ENCODE measurements at places on chromosomes 4 and X.
A peak's percentile ranks its signal among the peaks of the same experiment; 100 is the strongest.

GRCh38 chr4:11741190-11741652, 312.5 kb upstream of the HS3ST1 start:
- no peak for DNase-seq

- DNase-seq = no peak
Measured at GRCh38 chrX:11412715-11413623, 119.8 kb downstream of the AMELX start.

DNA sequence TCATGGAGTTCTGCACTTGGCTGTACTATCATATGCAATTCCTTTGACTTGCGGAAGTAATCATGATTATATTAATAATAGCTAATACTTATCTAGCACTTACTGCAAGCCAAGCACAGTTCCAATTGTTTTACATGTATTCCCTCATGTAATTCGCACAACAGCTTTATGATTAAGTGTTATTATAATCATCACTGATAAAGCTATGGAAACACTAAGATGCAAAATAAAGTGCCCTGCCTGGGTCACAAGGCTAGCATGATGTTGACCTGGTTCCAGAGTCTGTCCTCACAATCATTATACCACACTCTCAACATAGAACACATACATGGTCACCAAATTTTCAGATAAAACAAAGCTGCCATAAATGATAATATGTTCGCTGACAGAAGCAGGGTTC, 234.6 kb downstream of the FMR1NB start:
- no peak for DNase-seq

DNA sequence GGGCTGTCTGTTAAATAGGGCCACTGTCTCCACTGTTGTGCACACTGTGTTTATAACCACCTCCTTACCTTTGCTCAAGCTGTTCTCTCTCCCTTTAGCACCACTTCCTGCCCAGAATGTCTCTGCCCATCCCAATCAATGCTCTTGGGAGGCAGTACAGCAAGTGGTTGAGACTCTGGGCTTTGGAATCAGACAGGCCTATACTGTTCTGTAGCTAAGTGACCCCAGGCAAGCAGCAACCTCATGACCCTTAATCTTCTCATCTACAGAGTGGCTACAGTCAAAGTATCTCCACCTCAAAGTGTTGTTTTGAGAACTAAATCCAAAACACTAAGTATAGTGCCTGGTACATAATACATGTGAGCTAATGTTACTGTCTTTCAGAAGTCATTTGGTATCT, 3.8 kb upstream of the TXK start:
- DNase-seq = no peak

DNA sequence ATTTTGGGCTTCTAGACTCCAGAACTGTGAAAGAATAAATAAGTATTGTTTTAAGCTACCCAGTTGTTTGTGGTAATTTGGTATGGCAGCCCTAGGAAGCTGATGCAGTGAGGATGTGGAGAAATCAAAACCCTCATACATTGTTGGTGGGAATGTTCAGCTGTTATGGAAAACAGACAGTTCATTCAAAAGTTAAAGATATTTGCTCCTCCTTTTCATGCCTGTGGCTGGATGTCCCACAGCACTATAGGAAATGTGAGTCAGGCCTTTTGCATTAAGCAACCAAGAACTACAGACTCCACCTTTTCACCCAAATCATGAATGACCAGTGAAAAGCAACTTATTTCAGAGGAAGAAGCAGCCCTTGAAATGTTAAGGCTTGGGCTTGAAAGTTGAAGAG, 6.7 kb downstream of the BBS12 start:
- DNase-seq = no peak

DNA sequence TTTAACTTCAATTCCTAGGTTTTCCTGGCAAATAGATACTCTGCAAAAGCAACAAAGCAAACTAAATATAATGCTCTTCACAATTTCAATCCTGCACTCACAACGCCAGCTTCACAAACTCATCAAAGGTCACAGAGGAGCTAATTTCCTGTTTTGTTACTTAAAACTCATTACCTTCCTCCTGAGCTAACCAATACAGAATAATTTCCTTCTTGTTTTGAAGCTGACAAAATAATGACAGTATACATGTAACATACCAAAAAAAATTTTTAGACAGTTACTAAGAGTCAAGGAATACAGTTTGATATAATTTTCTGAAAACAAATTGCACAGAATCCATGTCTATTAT, 17.9 kb downstream of the CNOT6L start:
- DNase-seq = no peak

GRCh38 chr4:14152834-14153519, 525.5 kb upstream of the BOD1L1 start:
- DNase-seq = no peak

GRCh38 chr4:78749258-78749971, 26.7 kb upstream of the BMP2K start:
- no peak for DNase-seq

GRCh38 chrX:94053575-94053974, 379.6 kb downstream of the FAM133A start:
- no peak for DNase-seq

DNA sequence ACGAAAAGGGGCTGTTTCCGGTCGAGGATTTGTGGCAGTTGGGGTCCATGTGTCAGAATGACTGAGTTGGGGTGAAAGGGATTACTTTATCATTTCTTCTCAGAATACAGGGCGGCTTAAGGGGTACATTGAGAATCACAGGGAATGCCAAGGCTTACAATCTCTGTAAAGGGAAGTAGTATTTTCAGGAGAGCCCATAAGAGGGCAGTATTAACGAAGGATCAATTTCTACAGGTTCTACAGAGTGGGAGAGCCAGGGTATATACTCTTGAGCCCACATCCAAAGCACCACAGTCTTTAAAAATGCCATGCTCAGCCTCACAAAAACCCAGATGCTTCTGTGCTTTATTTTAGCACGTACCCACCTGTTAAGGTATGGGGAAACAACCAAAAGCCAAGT, 67.7 kb upstream of the ZXDA start:
- no peak for DNase-seq

DNA sequence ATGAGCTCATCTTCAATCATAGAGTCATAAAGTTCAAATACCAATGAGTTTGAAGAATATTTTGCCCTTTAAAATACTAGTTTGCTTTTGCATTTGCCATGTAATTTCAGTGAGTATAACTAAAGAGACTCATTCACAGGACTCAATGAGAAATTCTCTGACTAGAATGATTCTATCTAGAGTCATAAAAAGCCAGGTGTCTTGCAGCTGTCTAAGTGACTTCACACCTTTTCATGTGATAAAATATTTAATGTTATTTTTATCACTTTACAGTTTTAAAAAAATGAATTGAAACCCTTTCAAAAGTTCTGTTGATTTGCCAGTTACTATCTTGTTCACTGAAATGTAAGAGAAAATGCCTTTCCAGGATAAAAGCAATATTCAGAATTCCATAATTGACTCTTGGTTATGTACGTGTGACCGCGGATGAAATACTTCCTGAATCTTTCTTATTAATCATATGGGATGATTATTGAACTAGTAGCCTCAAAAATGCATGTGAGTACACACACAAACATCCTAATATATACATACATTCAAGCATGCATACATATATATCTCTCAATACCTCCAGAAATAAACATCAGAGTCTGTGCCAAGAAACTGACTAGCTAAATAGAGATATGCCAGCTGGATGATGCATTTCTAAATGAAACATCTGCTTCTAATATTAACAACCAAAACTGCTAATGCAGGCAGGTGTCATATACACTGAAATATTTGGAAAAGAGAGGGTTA, 87.0 kb downstream of the GABRB1 start:
- DNase-seq = no peak

GRCh38 chr4:15042529-15043167, 40.4 kb downstream of the CPEB2 start:
- DNase-seq = no peak

DNA sequence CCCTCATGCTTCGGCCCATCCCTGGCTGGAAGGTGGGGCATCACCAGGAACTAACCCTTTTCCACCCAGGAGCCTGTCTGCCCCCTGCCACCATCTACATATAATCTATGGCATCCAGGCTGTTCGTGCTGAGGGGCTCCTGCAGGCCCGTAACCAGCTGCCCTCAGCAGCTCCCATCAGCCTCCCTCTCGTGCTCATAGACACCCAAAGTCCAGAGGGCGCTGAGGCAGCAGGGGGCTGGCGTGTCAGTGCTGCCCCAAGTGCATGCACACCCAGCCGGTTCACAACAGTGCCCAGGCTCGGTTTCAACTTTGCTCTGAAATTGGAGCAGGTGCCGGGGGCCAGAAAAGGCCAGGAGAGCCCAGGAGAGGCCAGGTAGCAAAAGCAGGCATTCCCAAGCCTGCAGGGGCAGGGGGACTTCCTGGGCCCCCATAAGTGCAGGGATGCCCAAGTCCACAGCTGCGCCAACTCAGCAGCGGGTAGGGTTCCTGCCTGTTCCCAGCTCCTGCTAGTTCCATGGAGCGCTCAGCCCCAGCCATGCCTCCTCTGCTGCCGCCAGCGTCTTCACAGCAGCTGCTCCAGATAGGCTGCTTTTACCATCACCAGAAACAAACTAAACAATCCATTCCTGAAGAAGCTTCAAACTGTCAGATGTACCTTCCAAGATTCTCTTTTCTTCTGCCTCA, 558.2 kb upstream of the GNPDA2 start:
- no peak for DNase-seq

GRCh38 chr4:3296651-3297050, 3.8 kb downstream of the RGS12 start:
- DNase-seq = no peak

GRCh38 chr4:174575436-174575835, 53.1 kb upstream of the HPGD start:
- no peak for DNase-seq

DNA sequence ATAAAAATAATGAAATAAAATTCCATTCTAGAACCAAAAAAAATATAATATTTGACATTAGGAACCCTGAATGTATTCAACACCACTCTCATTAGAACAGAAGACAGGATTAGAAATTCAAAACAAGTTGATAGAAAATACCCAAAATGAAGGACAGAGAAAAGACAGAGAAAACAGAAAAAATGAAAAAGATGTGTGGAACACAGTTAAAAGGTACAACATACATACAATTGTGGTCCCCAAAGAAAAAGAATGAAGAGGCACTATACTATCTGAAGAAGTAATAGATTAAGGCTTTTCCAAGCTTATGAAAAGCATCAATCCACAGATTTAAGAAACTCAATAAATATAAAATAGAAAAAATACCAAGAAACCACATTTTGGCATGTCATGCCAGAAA, 16.4 kb downstream of the ANKRD50 start:
- DNase-seq = no peak

DNA sequence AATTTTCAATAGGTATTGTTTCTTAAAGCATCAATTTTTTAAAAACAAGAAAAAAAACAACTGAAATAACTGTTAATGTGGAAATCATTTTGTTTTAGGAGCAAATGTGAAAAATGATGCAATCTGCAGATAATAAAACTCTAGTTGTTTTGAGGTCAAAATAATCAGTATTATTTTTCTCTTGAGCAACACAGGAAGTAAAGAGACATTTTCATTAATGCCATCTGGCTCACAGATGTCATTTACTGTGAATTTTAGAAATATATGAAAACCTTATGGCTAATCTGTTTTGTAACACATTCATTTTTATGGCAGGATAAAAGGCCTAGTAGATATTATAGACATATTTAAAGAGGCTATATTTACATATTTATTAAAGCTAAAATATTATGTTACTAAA, 141.6 kb downstream of the PCDH18 start:
- no peak for DNase-seq

DNA sequence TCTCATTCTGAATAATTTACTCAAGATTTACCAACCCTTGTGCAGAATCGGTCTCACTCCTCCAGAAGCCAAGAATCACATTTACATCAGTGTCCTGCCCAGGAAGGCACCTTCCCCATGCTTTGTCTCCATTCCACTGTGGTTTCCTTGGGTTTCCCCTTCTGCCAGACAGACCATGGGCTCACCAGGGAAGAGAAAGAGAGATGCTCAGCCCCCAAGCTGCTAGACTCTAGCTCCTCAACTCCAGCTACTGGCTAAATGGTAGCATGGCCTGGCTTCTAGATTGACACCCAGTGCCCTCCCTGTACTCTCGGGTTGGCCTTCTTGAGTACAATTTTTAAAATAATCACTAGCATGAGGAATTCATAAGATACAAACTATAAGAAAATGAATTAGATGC, 12.9 kb downstream of the TLR10 start:
- DNase-seq = no peak

- DNase-seq = no peak
Measured at GRCh38 chr4:146282657-146283056, 68.3 kb downstream of the REELD1 start.

DNA sequence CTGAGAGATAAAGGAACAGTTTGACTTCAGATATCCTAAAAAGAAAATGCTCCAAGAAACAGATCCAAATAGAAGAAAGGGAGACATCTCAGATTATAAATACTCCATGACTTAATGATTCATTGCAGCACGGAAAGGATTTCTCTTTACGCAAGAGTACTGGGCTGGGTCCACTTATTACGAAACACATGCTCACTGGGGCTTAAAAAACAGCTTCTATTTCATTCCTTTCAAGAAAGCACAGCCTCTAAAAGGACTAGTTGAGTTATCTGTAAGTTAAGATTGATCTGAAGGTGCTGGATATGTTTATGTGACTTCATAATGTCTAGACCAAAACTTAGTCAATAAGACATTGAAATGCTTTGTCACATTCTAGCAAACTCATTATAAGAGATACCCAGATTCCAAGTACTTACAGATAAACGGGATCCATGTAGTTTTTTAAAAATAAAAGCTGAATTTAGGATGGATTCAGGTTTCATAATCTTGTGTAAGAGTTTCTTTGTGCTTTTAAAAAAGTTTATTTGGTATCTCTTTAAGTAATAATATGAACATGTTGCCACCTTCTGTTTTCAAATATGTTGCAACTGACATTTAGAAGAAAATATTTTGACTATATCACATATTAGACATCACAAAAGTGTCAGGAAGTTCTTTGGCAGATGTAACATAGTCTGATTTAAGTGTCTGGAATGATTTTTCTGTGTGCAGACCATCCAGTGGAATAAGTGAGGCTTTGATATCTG, 109.5 kb upstream of the MYOZ2 start:
- DNase-seq = peak; percentile 50

GRCh38 chr4:155954118-155954685, 536 bp upstream of the CTSO start:
- DNase-seq = no peak

DNA sequence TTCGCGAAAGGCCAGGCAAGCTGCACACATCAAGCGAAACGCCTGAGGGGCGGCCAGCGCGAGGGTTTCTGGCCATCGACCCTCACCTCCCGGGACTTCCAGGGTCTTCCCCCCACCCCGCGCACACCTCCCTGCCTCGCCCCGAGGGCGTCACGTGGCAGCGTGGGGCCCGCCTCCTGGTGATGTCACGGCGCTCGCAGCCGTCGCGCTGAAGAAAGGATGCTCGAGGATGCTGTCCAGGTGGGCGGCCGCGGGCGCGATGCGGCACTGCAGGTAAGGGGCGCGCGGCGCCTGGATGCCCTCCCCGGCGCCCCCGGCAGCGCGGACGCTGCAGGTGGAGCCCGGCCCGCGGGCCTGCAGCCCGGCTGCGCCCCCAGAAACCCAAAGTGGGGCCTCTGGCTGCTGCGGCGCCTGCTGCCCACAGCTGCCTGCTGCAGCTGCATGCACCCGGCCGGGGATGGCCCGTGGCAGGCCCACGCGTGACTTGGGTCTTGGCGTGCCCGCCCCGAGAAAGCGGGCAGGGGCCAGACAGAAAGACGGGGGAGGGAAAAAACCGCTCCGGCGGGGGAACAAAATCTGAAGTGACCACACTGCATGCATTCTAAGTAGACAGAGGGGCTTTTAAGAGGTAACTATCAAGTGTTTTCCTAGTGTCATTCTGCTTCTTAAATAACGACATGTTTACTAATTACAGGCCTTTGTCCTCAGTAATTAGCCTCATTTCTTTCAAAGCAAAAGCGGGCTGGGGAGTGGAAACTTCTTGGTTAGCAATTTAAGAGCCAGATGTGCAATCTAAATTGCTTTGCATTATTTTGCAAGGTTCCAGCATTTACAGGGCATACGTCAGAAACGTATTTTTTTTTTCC, 1.7 kb downstream of the CLCN4 start:
- no peak for DNase-seq
